ENCODE measurements at places on chromosomes 7 and 10.

DNA sequence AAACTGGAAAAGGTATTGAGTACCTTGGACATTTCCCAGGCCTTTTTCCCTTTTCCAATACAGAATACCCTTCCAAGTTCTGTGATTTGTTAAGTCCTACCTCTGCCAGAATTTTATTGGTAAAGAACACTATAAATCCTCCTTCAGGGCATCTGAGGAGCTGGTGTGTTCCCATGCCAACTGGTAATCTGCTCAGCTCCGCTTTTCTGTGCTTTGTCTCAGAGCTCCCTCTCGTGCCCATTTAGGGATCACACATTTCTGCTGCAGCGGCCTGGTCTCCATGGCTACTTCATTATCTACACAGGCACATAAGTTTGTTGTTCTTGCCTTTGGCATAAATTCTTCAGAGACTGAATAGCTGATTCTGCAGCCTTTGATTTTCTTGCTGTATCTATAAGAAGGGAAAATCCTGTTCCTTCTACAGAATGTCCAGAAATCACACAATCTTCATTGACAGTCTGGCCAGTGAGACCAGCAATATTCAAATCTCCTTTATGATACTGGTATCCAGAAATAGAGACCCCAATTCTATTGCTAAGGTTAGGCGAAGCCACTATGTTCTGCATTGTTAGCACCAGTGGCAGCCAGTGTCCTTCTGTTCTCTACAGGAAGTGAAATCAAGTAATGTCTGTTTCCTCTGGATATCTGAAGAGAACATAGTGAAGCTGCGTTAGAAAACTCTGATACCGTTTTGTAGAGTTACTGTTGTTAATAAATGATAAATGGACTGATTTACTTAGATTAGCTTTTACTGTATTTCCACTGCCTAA is 51.9 kb downstream of the DENND11 start:
- peak; percentile 72 for DNase-seq

DNA sequence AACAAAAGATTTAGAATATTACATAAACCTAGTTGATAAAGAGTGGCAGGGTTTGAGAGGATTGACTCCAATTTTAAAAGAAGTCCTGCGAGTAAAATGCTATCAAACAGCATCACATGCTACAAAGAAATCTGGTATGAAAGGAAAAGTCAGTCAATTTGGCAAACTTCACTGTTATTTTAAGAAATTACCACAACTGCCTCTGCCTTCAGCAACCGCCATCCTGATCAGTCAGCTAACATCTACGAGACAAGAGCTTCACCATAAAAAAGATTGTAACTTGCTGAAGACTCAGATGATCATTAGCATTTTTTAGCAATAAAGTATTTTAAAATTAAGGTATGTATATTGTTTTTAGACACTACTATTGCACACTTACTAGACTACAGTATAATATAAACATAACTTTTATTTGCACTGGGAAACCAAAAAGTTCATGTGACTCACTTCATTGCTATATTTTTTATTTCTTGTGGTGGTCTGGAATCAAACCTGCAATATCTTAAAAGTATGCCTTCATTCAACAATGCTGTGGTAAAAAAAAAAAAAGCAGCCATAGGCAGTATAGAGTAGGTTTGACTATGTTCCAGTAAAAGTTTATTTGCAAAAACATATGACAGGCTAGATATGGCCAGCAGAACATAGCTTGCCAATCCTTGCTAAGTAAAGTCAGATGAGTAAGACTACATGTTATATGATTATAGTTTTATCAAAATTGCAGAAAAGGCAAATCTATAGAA is 74.4 kb downstream of the GLCCI1 start:
- no peak for DNase-seq

- DNase-seq: peak; percentile 94
These were observed 12.3 kb downstream of the CNPY1 start for GRCh38 chr7:155533827-155534690.

DNA sequence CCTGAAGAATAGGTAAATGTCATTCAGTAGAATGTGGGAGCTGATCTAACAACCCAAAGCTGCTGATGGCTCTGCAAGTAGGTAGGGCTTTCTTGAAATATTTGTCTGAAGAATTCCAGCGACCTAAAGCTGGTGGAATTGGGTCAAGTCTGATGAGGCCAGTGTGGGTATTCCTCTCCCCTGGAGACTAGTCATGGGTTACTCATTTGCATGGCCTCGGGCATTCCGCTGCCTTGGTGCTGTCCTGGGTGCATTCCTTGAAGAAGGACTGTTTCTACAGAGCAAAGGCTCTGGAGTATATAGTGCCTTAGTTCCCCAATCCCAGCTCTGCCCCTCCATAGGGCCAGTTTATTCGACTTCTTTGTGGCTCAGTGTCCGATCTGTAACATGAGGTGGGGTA is 19.2 kb downstream of the PDK4 start:
- DNase-seq: peak; percentile 5

DNA sequence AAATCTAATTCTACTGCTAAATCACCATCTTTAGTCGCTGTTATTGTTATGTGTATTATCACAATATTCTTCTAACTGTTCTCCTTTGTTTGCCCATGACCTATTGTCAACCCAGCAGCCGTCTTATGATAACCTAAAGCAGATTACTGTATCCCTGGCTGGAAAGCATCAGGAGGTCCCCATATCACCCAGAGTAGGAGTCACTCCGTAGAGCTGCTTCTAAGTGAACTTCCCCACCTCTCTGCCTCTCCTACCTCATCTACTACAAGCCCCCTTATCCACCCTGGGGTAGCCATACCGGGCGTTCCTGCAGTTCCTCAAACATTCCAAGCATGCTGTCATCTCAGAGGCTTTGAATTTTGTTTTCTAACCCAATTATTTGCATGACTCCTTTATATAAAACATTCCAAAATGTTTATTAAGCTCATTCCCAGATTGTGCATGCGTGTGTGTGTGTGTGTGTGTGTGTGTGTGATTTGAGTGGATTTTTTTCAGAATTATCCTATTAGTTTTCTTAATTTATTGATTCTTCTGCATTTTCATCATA is 39.7 kb downstream of the POU6F2 start:
- DNase-seq: no peak

DNA sequence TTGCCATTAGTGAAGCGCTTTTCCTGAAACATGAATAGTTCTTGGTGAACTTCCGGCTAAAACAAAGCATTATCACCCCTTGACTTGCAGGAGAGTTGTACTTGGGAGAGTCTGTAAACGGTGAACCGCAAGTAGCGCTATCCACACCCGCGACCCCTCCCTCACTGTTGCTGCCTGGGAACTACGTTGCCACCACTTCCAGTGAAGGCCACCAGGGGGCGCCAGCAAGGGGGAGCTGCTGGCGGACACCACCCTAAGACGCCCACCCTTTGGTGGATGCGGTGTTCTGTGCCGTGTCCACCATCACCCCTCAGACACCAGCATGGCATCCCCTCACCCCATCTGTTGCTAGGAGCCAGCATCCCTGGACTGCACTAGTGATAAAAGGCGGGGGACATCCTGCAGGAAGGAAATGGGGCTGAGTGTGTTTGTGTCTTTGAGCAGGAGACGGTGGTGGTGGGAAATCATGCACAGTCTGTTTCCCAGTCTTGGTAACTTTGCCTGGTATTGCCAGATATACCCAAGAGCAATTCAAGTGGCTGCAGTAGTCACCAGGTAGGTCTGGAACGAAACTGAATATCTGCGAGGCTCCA is 298.2 kb downstream of the FRMD4A start:
- DNase-seq: peak; percentile 85

DNA sequence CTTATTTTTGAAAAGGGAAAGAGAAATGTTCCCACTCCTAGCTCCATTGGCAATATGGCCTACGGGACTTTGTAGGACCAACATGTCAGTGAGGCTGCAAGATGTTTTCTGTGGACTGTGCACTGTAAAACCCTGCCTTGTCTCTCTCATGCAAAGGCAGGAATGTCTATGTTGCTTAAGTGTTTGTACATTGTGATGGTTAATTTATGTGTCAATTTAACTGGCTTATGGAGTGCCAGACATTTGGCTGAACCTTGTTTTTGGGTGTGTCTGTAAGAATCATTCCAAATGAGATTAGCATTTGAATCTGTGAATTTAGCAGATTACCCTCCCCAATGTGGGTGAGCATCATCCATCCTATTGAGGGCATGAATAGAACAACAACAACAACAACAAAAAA is 4.1 kb upstream of the PCLO start:
- no peak for DNase-seq

DNA sequence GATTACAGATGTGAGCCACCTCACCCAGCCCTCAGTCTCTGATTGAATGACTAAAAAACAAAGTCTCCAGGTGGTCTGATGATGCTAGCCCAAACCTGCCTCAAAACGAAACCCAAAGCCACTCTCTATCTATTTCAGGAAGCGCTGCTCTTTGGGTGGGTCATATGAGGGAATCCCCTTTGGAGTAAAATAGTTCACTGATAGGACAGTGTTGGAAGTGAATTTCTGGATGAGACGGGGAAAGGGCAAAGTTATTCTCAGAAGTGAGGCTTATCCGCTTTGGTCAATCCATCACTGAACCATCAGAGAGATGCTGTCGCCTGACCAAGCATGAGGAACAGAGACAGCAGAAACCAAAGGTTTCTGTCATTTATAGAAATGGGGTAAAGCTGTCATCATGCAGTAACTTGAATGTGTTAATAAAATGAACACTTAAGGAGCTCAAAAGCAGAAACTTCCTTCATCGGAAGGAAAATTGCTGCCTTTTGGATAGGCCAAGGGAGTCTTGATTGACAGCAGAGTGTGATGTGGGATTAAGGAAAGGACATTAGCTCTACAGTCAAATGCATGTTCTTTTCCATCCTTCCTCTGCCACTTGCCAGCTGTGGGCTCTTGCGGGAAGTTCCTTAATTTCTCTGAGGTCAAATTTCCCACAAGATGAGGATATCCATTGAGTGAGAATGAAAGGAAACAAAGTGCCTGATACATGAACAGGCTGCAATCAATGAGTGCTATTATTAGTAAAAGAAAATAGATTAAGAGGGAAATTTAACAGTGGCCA is 64.9 kb upstream of the C1QL3 start:
- DNase-seq: no peak

DNA sequence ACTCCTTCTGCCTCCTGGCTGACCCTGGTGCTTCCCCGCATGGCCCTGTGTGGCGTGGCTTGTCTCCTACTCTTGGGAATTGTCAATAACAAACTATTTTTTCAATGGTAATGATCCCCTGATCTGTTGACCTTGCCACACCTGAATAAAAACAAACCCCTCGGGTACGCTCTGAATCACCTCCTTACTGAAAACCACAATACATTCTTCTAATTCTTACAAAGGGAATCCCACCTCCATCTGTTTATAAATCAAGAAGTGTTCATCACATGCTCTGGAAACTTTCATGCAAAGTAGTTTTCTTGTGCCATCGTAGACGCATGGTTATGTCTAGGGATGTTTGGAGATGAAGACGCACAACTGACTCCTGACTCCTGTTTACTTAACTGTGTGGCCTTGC is 245.8 kb downstream of the FRMD4A start:
- DNase-seq: no peak

DNA sequence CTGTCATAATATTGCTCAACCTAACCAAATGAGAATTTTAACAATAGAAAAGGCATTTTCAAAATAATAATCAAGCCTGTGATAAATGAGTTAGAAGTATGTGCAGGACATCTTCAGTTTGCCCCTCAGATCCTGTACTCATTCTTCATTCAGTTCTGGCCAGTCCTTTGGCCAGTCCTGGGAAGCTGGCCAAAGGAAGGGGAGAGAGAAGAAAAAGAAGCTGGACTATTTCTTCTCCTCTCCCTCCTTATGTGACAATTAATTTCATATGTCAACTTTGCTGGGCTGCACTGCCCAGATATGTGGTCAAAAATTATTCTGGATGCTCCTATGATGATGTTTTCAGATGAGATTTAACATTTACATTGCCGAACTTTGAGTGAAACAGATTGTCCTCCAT is 31.6 kb upstream of the ITGB8 start:
- no peak for DNase-seq

DNA sequence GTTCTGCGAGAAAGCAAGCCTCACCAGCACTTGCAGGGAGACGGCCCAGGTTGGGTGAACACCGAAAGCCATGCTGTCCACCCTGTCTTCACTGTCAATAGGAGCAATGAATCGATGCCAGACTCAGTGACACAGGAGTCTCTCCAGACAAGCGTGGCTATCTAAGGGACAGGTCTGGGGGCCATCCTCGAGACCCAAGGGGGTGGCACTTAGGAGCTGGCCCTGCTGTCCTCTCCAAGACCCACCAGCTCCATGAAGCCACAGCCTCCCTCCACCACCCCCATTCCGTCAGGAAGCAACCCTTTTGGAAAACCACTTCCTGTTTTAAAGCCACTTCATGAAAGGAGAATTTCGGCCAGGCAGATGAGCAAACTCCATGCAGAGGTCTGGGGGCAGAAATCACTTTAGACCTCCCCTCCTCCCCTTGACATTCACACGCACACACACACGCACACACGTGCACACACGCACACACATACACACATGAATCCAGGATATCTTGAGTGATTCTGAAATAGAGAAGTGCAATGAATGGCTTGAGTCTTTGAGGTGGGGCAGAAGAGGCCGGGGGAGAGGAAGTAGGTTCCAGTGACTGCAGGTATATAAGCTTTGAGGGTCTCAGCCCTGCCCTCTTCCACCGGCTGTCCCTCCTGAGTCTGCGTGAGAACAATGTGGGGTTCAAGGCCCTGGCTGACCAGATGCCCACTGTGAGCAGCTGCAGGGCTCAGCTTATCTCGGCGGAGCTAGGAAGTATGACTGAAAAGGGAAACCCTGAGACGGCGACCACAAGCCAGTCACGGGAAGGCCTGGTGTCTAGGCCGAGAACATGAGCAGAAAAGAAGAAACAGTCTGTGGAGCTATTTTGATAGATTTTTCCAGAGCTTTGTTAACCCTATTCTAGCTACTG is 25.0 kb downstream of the RGS10 start:
- DNase-seq: no peak

- DNase-seq: no peak
These were observed 74.5 kb downstream of the EMX2 start for GRCh38 chr10:117617086-117617485.

DNA sequence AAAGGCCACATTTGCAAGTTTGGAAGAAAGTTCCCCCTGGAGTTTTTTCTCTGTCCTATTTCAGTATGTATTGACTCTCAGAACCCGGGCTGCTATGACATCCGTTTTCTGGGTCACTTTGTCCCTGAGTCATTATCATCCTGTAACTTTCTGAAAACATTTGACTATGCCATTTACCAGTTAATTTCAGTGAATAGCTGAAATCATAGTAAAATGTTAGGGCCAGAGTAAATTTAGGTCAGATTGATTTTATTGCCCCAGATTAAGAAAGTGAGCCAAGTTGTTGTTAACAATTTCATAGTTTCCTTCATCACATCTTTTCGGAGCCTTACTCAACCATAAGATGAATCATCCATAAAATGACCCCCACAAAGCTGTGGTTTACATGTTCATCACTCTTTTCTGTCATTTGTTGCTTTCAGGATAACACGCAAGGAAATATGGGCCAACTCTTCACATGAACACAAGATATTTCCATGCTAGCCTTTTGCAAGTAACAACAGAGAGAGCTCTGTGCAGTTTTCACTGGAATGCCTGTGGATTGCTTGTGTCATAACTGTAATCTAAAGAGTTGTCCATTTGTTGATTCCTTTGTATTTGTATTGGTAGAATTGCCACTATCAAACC is 3.9 kb upstream of the MACC1 start:
- no peak for DNase-seq
